ENCODE measurements at places on chromosomes 7 and 10.
A peak's percentile ranks its signal among the peaks of the same experiment; 100 is the strongest.

DNA sequence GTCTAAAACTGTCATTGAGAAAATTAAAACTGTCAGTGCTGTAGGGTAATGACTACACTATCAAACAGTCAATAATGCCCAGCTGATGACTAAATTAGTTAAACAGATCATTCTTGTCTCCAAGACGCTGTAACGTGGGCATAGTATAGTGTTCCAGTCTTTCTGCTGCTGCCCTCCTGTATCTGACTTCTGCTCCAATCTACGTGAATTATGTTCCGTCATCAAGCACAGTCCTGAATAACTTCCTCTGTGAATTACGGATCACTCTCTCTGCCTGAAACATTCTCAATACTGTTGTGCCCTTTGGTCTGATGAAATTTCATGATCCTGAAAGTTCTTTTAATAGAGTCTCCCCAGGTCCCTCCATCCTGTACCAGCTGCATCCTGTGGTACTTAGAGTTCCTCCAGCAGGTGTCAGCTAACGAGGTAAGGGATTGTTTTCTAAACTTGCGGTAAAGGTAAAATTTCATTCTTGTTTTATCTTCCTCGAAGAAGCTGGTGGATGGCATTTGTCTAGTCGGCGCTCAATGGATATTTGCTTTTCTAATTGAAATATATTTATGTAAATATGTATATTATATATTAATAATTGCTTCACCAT, 393.5 kb upstream of the ADARB2 start:
- DNase-seq = no peak

DNA sequence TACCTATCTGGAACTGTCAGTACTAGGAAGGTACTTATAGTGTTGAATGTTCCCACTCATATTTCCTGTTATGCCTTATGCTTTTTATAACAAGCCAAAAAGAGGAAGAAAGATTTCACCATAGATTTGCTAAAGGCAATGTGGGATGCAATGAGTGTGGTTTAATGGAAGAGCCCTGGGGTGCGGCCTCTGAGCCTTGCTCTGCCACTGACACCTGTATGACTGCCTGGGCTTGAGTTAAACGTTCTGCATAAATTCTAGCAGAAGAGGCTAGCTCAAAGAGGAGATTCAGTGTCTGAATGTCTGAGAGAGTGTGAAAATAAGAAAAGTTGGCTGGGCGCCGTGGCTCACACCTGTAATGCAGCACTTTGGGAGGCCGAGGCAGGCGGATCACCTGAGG, 143.8 kb downstream of the TPST1 start:
- no peak for DNase-seq

DNA sequence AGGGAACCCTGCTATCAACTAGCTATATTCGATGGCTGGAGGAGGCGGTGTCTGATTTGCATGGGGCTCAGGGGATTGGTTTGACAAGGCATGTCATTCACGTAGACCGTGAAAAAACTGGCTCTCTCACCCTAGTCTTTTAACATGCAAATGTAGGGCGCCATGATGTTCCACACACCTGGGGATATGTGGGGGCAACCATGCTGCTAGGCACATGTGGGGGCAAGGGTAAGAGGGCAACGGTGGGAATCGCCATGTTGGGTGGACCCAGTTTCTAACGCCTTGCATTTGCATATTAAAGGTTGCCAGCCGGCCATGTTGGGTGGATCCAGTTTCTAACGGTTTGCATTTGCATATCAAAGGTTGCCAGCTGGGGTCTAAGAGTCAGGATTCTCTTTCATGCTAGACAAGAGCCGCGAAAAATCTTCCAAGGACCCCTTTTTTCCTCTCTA, 419.2 kb upstream of the NFE2L3 start:
- no peak for DNase-seq

DNA sequence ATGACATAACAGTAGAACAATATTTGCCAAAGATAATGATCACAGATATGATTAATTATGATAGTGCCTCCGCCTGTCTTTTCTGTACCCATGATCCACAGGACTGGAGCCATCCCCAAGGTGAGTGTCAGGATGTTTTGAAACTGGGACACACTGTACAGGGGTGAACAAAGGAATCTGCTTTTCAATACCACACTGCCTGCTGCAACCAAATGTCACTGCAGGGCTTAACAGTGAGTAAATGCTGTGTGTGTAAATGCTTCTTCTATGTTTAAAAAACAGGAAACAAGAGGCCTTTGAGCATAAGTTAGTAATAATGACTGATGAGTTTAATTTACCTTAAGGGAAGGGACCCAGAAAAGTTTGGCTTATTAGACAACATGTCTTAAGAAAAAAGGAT, 65.2 kb downstream of the HBP1 start:
- no peak for DNase-seq

- DNase-seq = no peak
These were observed 45.5 kb upstream of the DMBT1 start for GRCh38 chr10:122515022-122515424.

- DNase-seq = no peak
These were observed 7.2 kb downstream of the TNS3 start for GRCh38 chr7:47574482-47575329.

- DNase-seq = no peak
These were observed 619.2 kb upstream of the GALNT17 start for GRCh38 chr7:70512761-70513160.

GRCh38 chr7:96591159-96591899, 118.3 kb downstream of the SEM1 start:
- no peak for DNase-seq

DNA sequence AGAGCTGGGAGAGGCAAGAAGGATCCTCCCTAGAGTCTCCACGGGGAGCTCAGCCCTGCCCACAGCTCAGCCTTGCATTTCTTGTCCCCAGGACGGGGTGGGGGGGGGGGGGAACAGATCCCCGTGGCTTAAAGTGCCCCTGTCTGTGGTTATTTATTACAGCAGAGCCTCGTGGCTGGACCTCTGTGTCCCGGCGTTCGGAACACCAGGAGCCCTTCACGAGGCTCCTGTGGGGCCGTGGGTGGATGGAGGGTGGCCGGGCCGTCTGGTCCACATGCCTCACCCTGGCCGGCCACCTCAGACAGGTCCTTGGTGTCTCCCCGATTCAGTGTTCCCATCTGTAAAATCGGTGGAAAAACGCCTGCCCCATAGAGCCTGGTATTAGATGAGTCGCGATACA, 37.9 kb downstream of the FAM20C start:
- DNase-seq = no peak

- DNase-seq = peak; percentile 36
These were observed 613.9 kb upstream of the IGFBP3 start for GRCh38 chr7:46534664-46535588.

DNA sequence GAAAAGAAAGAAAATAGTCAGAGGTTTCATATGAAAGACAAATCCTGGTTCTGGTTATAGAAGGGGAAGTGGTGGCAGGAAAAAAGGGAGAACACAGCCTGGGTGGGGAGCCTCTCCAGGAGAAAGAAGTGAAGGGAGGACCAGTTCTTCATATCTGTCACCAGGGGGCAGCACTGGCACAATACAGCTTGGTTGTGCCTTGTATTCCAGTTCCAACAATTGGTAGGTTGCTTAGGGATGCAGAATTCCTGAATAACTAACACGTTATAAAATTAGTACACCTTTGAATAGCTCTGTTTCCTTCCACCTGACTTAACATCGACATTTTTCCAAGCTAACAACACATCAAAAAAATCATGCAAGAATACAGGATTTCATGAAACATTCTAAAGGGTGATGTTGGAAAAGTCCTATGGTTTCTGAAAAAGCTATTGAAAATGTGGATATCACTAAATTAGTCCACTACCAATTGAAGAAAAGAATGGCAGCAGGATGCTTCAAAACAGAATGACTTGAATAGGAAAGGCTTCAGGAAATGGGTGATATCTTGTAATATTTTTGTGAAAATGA, 52.9 kb downstream of the CYP26A1 start:
- no peak for DNase-seq

DNA sequence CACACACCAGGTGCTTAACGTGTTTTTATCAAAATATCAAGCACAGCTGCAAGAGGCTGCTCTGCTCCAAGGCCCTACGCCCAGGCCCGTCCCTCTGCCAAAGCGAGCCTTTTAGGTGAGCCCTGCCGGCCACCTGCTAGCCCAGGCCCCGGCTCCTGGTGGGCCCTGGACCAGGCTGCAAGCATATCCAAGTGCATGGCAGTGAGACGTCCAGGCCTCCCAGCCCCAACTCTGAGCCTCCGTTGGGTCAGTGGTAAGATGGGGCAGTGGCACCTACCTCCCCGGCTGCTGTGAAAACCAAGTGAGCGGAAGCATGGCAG, 136.2 kb downstream of the LHPP start:
- no peak for DNase-seq

- no peak for DNase-seq
These were observed 754.1 kb downstream of the IPMK start for GRCh38 chr10:57513637-57514036.

- no peak for DNase-seq
These were observed 35.5 kb downstream of the RAB19 start for GRCh38 chr7:140439359-140439758.

- peak; percentile 70 for DNase-seq
These were observed 213.6 kb downstream of the DGKI start for GRCh38 chr7:137633133-137633532.

DNA sequence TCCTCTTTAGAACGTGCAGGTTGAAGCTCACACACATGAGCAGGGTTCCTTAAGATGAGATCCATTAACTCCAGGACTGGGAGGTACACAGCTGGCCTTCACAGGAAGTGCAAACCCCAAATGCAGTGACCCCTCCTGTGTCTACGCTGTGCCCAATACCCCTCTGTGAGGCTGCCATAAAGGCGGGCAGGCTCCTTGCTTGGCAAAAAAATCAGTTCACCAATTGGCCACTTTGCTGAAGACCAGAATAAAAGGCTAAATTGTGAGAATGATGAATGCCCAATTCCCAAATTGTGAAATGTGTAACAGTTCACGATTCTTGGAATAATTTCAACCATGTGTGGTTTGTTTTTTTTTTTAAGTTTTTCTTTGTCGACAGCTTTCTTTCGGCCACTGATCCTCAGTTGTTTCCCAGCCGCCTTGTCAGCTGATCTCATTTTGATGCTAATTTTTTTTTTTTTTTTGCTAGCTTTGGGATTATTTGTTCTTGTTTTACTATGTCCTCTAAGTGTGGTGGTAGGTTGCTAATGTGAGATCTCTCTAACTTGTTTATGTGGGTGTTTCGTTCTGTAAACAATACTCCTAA, 101.9 kb upstream of the PRSS58 start:
- peak; percentile 39 for DNase-seq

- peak; percentile 52 for DNase-seq
These were observed 28.0 kb downstream of the PRPF18 start for GRCh38 chr10:13614530-13615332.

DNA sequence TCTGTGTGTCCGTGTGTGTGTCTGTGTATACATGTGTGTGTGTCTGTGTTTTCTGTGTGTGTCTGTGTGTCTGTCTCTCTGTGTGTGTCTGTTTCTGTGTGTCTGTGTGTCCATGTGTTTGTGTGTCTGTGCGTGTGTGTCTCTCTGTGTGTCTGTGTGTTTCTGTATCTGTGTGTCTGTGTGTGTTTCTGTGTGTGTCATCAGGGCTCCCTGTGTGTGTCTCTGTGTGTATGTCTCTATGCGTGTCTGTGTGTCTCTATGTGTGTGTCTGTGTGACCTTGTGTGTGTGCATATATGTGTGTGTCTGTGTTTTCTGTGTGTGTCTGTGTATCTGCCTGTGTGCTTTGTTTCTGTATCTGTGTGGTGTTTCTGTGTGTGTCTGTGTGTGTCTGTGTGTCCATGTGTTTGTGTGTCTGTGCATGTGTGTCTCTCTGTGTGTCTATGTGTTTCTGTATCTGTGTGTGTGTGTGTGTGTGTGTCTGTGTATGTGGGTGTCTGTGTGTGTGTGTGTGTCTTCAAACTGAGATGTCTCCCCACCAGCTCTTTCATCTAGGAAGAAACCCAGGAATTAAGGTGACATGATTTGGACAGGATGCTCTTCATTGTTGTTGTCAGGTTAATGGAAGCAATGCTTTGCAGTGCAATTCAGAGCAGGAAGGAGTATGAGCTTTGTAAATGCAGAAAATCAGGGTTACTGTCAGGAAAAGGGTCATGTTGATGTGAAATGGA, 20.7 kb upstream of the PPIF start:
- DNase-seq = no peak

GRCh38 chr10:30556189-30556588, 73.4 kb downstream of the LYZL2 start:
- DNase-seq = no peak

- no peak for DNase-seq
These were observed 586.6 kb downstream of the PTPRN2 start for GRCh38 chr7:158001003-158001402.

DNA sequence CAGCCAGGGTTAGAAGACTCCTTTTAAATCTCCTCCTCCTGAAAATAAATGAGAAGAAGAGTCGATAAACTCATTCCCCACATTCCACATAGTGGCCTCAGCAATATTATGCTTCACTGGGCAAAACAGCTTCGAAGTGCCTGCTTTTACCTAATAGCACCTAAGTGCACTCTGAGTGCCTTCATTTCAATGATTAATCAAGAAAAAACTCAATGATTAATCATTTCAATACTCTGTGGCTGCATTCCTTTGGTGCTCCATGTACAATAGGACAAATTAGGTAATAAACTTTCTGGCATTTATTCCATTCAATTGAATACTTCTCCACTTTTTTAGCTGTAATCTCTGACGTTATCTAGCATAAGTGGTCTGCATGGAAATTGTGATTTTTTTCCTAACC, 174.6 kb downstream of the CCDC71L start:
- DNase-seq = peak; percentile 90

- DNase-seq = peak; percentile 87
These were observed at the start of gene WDR91 for GRCh38 chr7:135211179-135211945. TSS of gene WDR91 (minus strand) at chr7:135211526. CDS start at chr7:135211502, 24 bp downstream.

- DNase-seq = peak; percentile 84
These were observed 2.0 kb downstream of the ANKRD2 start for GRCh38 chr10:97574374-97575126.

- peak; percentile 78 for DNase-seq
These were observed 125.9 kb upstream of the PPIF start for GRCh38 chr10:79221110-79222051.

DNA sequence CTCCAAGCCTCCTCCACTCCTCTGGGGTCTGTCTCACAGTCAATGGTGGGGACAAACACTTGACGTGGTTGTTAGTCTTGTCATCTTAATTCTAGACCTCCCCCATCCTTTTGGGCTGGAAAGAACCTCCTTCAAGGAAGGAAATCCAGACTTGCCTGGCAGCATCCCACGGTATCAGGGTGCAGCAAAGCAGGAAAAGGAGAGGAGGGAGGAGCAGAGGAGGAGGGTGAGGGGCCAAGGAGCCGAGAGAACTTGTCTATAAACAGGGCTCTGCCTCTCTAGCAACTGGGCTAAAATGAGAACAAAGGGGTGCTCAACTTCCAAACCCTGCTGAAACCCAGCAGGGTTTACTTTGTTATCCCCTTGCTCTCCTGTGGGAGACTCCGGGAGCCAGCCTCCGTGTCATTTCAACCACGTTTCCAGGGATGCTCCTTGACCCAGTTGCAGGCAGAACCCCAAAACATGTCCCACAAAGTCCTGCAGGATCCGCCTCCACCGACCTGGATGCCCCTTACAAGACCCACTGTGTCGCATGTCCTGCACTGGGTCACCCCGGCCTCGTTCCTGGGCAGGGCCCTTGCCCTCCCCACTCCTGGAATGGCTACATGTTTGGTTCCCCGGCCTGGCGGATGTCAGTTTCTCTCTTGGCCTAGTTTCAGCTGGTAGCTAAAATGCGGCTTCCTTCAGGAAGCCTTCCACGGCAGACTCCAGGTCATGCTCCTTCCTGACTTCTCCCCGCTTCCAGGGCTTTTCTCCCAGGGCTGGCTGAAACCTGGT, 69.7 kb upstream of the MGMT start:
- no peak for DNase-seq

GRCh38 chr7:26584987-26585665, 279.3 kb downstream of the SKAP2 start:
- no peak for DNase-seq

Measured in AG10803 (cell line).